ENCODE measurements at places on chromosomes 6 and 20. TPM values are rescaled to one million over a fixed set of nuclear protein-coding genes. Genes with fewer than 3 reads are reported as not detected.

Gene POU5F1
- total RNA-seq = not detected

Gene SLC26A8
- under 0.01 TPM for total RNA-seq

Gene OR2H1
- not detected for total RNA-seq

Gene ZSWIM3
- 7.8 TPM for total RNA-seq

Gene MAFB
- 9.9 TPM for total RNA-seq

Gene SUMO4
- 0.52 TPM for total RNA-seq

Gene OOEP
- total RNA-seq = not detected

Gene SNAP25
- total RNA-seq = 4.2 TPM

Gene BEND6
- total RNA-seq = not detected

Gene MYB
- total RNA-seq = 0.52 TPM

Gene EDN3
- total RNA-seq = 8.4 TPM

Gene MEP1A
- not detected for total RNA-seq

Gene FLRT3
- 9.4 TPM for total RNA-seq

Gene NEU1
- 23.0 TPM for total RNA-seq

Gene TUBB2B
- total RNA-seq = 104 TPM

Gene TRIM40
- total RNA-seq = not detected

Gene RGL2
- total RNA-seq = 18.3 TPM

Gene RAET1G
- not detected for total RNA-seq

Gene CYB5R4
- 5.2 TPM for total RNA-seq

Gene CTAGE9
- total RNA-seq = not detected

Gene ADAT2
- 5.7 TPM for total RNA-seq

Gene CAP2
- total RNA-seq = 47.5 TPM

Gene GSTA4
- total RNA-seq = 35.5 TPM

Gene C20orf144
- total RNA-seq = not detected

Gene SCP2D1
- not detected for total RNA-seq

Gene TINAG
- 0.52 TPM for total RNA-seq

Gene APOM
- total RNA-seq = 1.0 TPM

Gene GNRH2
- not detected for total RNA-seq

Gene ECT2L
- total RNA-seq = under 0.01 TPM

Gene SRSF3
- 144 TPM for total RNA-seq

Gene HLA-DQB1
- total RNA-seq = 7.8 TPM

Gene MRPS18A
- 44.4 TPM for total RNA-seq

Gene UCKL1
- 15.7 TPM for total RNA-seq

Gene SMLR1
- not detected for total RNA-seq

Gene AIF1
- total RNA-seq = 19.8 TPM

Gene PDE7B
- total RNA-seq = 13.6 TPM

Gene GMNN
- 5.2 TPM for total RNA-seq

Gene SCRT2
- total RNA-seq = not detected

Gene WFDC9
- not detected for total RNA-seq

Gene PACSIN1
- under 0.01 TPM for total RNA-seq

Gene ABHD16B
- total RNA-seq = not detected

Gene BNIP5
- not detected for total RNA-seq

Gene SLPI
- not detected for total RNA-seq

Gene COL9A1
- 7.8 TPM for total RNA-seq

Gene GFRA4
- not detected for total RNA-seq

Gene LMBRD1
- 44.4 TPM for total RNA-seq

Gene ANKEF1
- total RNA-seq = 1.0 TPM

Gene RPP21
- total RNA-seq = 7.8 TPM

Gene LY6G6F
- not detected for total RNA-seq

Gene LRFN2
- not detected for total RNA-seq

Gene GCNT2
- total RNA-seq = 3.1 TPM

Gene MICA
- 5.2 TPM for total RNA-seq

Gene OGFRL1
- total RNA-seq = 6.3 TPM

Gene MMP24
- total RNA-seq = under 0.01 TPM

All from skeletal muscle tissue (tissue), 5 donors.